ENCODE measurements at places on chromosomes 6 and 20.

GRCh38 chr6:45045253-45045601 is 282.9 kb upstream of the RUNX2 start:
- DNase-seq: no peak

GRCh38 chr6:70863343-70863742 is 93.5 kb downstream of the B3GAT2 start:
- DNase-seq: no peak

DNA sequence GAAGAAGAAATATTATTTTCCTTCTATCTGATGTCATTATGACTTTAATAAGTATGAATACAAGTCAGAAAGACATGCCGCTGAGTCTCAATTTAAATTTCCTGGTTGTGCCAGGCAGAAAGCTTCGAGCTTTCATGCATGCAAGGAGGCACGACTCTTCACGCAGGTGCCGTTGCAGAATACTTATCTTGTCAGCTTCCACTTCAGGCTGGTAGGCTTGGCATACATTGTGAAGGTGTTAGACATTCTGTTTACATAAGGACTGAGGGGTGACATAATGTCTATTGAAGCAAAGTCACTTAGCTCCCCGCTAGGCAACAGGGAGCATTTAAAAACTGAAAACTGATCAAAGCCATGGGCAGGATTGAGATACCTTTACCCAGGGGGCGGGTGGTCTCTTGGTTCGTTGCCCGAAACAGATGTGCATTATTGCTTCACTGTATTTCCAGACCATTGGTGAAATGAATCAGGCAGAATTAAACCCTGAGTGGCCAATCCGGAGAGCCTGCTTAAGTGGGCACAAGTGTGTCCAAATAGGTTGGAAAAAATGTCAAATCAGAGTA is 16.4 kb downstream of the BMP6 start:
- DNase-seq: no peak

- no peak for DNase-seq
Observed at GRCh38 chr6:6602262-6602661, 13.7 kb downstream of the LY86 start.

DNA sequence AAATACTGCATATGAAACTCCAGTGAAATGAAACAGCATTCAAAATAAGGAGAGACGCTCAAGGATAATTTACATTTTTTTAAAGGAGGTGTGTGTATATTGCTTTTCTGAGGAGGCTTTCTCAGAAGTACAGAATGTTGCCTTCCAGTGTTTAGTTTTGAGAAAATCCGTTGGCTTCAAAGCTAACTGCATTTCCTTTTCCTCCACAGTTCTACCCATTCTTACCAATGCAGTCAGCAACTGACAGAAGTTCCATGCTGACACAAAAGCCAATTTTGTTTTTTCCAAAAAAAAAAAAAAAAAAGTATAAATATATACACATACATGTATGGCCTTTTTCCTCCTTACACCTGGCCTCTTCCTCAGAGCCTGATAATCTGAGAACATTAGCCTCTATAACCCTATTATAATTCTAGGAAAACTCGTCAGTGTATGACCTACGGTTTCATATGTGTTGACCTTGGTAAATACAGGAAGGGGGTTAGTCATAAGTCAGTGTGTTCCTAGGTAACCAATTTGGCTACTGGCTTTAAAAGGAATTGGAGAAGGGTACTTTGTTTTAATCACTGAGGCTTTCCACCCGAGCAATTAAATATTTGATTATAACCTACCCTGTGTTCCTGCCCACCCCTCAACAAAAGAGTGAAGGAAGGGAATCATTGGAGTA is 24.2 kb downstream of the MGME1 start:
- DNase-seq: no peak

GRCh38 chr20:19302714-19303113 is 90.3 kb downstream of the SLC24A3 start:
- no peak for DNase-seq

DNA sequence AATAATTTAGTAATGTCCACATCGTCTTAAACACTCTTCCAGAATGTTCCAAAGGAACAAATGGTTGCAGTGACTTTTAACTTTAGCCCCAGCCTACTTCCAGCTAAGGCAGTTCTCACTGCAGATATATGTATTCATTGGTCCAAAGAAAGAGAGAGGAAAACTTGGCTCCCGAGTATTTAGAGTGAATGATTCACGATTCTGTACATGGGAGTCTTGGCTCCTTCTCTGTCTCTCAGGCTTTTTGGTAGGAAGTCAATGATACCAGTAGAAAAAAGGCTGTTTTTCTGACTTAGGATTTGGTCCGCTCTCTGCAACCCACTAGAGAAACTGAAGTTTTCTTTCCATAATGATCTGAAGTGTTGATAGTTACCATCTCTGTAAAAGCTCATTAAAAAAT is 38.6 kb downstream of the E2F3 start:
- DNase-seq: no peak

DNA sequence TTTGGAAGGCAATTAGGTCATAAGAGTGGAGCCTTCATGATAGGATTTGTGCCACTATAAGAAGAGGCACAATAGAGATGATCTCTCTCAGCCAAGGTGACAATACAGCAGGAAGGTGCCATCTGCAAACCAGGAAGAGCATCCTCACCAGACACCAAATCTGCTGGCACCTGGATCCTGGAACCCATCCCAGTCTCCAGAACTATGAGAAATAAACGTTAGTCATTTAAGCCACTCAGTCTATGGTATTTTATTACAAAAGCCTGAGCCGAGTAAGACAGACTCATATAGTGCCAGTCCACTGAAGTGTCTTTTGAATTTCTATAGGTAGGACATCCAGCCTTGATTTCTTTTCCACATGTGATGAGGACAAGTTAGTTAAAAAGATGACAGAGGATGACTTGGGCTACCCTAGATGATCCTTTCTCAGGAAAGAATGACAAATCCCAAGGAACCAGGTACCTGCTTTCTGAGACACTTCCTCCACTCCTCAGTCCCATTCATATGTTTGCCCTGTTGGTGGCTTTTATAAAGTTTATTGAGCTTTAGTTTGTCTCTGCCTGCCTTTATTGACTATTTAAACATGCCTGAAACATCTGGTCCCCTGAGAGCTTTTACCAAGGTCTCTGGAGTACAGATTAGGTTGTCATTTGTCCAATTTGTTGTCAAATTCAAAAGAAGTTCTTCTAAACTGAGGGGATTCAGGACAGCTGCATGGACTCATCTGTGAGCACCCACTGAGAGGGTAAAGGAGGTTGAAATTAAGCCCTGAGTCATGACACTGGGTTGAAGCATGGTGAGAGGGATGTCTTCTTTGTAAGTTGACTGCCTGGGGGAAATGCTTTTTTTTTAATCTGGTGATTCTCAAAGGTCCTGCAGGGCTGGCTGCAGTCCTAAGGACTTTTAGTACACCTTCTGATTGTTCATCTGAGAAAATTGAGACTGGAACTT is 165.0 kb upstream of the PLCB4 start:
- no peak for DNase-seq

DNA sequence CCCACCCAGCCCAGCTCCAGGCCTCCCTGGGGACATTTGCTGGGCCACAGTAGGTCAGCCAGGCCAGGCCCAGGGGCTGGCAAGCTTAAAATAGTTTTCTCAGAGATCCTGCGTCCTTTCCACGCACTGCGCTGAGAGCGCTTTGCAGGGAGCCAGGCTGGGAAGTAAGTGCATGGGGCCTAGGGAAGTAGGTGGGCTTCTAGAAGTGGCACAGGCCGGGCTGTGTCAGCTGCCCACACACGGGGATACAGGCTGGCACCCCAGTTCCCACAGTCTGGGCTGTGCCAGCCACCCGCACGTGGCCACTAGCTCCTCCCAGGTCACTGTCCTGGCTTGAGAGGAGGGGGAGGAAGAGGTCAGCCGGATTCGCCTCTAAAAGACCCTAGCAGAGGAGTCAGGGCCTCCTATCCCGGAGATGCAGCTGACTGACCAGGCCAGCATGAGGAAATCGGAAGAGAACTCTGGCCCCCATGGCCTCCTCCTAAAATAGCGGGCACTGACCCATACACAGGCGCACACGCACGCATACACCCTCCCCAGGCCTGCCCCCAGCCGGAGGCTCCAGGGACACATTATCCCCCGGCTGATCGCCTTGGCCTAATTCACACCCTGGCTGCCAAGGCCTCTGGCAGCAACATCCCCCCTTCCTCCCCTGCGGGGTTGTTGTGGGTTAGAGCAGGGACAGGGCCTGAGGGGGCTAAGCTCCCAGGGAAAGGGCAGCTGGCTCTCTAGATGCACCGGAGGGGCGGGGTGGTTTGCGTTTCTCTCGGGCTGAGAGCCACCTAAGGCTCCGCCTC is 5.4 kb downstream of the SLCO4A1 start:
- DNase-seq: no peak

GRCh38 chr6:11172501-11173327 is 59.8 kb downstream of the NEDD9 start:
- DNase-seq: peak; percentile 13

DNA sequence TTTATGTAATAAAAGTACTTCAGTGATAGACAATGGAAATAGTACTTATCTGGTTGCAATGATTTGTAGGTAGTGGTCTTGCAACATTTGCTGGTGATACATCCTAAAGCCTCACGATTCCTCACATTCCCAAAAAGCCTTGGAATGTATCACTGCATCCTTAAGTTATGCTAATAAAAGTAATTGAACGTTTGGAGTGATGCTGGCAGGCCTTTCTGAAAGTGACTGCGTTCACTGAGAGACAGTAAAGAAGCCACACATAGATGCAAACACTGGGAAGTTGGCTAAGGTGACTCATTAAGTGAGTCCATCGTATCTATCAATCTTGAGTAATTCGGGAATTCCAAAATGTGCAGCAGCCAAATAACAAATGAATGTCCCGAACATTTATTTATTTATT is 444.1 kb upstream of the SOX4 start:
- DNase-seq: no peak

- DNase-seq: no peak
Observed at GRCh38 chr20:22348010-22348409, 236.4 kb downstream of the FOXA2 start.

- DNase-seq: no peak
Observed at GRCh38 chr6:111606620-111607115, 990 bp upstream of the TRAF3IP2 start.

GRCh38 chr6:152049502-152049901 is 242.0 kb downstream of the ESR1 start:
- no peak for DNase-seq

- no peak for DNase-seq
Observed at GRCh38 chr6:152471456-152472265, 165.5 kb downstream of the SYNE1 start.

DNA sequence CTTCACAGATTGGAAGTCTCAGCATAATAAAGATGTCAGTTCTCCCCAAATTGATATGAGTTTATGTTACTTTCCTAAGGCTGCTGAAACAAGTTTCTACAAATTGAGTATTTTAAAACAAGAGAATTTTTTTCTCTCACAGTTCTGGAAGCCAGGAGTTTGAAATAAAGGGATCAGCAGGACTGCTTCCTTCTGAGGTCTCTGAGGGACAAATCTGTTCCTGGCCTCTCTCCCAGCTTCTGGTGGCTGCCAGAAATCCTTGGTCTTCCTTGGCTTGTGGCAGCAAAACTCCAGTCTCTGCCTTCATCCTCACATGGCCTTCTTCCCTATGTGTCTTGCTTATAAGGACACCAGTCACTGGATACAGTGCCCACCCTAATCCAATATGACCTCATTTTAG is 136.1 kb downstream of the TFAP2A start:
- no peak for DNase-seq

- no peak for DNase-seq
Observed at GRCh38 chr20:7355051-7355450, 585.2 kb downstream of the HAO1 start.

- DNase-seq: no peak
Observed at GRCh38 chr6:87136963-87137362, 18.4 kb upstream of the ZNF292 start.

DNA sequence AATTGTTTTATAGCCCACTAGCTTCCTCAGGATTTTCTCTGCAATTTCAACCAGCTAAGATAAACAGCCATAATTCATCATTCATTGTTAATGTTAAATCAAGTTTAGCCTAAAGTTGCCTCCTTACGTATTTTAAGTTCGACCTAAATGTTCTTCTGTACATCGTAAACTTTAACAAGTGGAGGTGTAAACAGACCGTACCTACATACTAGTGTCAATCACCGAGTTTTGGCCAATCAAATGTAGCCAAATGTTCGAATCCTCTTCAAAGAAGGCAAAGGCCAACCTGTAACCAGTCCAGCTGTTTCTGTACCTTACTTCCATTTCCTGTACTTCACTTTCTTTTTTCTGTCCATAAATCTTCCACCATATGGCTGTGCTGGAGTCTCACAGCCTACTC is 13.5 kb downstream of the MBOAT1 start:
- DNase-seq: no peak

GRCh38 chr6:31577579-31577966 is 2.2 kb downstream of the TNF start:
- DNase-seq: no peak

GRCh38 chr20:15708984-15709598 is 864.2 kb downstream of the KIF16B start:
- no peak for DNase-seq

- no peak for DNase-seq
Observed at GRCh38 chr6:66238851-66239250, 531.8 kb upstream of the EYS start.

- no peak for DNase-seq
Observed at GRCh38 chr6:11654876-11655275, 117.3 kb downstream of the TMEM170B start.

- DNase-seq: no peak
Observed at GRCh38 chr6:5316951-5317350, 55.6 kb downstream of the FARS2 start.

GRCh38 chr20:60321601-60322000 is 363.4 kb downstream of the CDH26 start:
- no peak for DNase-seq

DNA sequence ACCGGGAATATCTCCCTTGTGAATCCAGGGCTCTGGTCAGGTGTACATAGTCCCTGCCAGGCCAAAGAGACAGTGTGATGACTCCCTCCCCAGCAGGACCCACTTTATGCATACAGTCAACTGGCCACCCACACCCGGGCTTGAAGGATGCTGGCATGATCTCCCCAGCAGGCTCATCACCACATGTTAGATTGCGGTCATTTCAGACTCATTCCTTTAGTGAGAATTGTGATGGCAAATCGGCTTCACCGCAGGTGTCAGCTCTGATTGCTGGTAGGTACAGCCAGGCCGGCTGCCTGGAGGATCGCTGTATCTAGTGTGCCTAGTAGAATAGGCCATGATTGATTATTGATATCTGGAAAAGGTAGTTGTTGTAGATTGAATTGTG is 24.5 kb downstream of the CD83 start:
- no peak for DNase-seq

- no peak for DNase-seq
Observed at GRCh38 chr20:50848846-50849673, 54.2 kb downstream of the BCAS4 start.

DNA sequence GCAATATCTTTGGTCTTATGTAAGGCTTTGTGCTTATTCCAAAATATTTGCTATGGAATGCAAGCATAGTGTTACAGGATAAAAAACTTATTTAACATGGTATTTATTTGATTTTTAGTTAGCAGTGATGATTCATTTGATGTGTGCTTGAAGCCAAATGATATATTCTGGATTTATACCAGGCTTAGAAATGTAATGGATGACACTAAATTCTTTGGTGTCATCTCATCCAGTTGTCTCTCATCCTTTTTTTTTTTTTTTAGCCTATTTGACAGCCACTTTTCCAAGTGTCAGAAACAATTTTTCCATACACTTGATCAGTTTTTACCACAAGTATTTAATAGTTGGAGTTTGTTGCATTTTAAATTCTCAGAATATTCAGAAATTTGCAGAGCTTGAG is 515.3 kb downstream of the CDKAL1 start:
- DNase-seq: no peak

GRCh38 chr6:17289630-17290061 is 8.5 kb downstream of the RBM24 start:
- no peak for DNase-seq

Data from NCI-H2171 (cell line).